ENCODE measurements at places on chromosomes 4 and X.

GRCh38 chr4:173763389-173763788 is 233.4 kb upstream of the HAND2 start:
- DNase-seq: no peak

- no peak for DNase-seq
These were observed 366.2 kb downstream of the FBXW7 start for GRCh38 chr4:152169683-152170082.

DNA sequence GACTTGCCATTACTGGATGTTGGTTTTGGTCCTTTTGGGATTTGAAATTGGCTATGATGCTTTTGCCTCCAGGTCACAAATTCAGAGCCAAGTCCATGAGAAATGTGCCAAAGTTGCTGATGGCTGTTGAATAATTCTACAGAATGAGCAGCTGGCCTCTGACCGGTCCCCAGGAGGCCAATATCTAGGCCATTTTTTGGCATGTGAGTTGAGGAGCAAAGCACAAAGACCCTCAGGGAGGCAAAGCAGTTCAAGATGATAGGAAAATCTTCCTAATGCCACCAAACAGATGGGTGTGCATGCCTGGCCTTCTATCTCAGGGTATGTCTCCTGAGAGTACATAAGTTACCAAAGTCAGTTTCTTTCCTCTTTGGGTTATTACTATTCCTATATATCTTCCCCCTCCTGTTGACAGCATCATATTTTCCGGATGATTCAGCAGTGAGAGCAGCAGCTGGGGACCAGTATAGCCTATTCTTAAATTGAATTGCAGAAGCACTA is 44.4 kb downstream of the SEL1L3 start:
- no peak for DNase-seq

DNA sequence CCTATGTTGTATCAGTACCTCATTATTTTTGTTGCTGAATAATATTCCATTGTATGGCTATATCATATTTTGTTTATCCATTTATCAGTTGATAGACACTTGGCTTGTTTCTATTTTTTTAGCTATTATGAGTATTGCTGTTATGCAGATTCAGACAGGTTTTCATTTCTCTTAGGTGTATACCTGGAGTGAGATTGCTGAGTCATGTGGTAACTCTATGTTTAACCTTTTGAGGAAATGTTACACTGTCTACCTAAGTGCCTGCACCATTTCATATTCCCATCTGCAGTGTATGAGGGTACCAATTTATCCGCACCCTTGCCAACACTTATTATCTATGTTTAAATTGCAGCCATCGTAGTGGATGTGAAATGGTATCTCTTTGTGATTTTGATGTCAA is 43.0 kb upstream of the SH3RF1 start:
- DNase-seq: no peak

DNA sequence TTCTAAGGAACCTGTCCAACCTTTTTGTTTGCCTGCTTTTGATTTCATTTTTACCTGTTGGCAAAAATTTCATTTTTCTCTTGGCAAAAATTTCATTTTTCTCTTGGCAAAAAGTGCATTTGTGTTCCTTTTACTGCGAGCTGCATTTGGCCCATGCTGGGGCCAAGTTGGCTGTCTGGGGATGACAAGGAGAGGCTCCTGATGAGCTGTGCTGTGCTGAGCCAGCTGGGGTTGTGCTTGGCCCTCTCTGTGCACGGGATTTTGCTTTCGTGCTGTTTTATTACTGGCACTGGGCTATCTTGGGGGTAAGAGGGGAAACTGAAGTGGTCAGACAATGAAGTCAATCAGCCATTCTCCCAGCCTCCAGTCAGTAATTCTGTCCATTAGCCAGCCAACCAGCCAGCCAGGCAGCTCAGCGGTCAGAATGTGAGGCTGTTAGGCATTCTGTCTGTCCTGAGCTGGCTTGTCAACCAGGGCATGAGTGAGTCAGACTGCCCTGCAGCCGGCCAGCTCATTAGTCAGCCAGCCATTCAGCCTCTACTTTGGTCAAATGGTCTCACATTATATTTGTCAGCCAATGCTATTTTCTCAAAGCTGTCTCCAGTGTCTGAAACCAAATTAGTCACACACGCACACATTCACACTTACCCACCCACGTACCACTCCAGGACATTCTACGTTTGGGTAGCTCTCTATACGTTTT is 56.9 kb upstream of the PRPS1 start:
- no peak for DNase-seq

- DNase-seq: no peak
These were observed 20.2 kb downstream of the CNGA2 start for GRCh38 chrX:151754641-151755215.

GRCh38 chr4:140336730-140337129 is 36.7 kb upstream of the SCOC start:
- no peak for DNase-seq

DNA sequence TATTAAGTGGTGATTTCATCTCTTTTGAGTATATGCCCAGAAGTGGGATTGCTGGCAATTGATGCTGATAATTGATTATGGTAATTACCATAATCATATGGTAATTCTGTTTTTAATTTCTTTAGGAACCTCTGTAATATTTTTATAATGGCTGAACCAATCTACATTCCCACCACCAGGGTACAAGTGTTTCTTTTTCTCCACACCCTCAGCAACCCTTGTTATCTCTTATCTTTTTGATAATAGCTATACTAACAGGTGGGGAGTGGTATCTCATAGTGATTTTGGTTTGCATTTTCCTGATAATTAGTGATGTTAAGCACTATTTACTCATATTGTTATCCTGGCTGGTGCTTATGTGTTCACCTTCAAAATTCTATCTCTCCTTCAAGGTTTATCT is 212.6 kb downstream of the FMR1NB start:
- no peak for DNase-seq

- DNase-seq: no peak
These were observed 577.9 kb downstream of the PPARGC1A start for GRCh38 chr4:23311983-23312382.

DNA sequence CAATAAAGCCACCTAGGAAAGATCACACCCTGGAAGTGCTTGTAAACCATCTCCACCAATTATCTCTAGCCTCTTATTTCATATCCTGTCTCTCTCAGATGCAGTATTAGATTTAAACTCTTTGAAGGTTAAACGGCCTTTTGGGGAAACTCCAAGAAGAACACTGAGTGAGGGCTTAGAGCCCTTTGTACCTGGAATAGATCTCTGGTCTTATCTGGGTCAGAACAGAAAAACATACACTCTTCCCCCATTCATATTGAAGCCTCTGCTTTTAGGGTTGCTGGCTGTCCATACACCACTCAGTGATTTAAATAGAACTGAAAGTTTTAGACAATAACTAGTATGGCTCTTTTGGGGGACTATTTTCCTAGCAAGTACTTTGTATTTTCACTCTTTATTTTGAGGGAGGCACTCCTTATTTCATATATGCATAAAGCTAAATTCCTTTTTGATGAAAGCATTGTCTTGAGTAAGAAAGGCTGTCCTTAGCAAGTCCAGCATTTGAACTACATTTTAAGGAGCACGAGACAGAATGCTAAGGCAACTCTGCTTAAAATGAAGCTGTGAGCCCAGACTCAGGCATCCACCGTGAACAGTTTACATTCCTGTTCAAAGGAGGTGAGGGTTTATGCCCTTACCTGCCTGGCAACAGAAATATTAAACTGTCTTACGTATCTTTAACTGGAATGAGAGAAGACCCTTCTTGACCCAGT is 17.4 kb downstream of the YY2 start:
- no peak for DNase-seq

GRCh38 chr4:38106311-38106710 is 146.1 kb downstream of the PTTG2 start:
- DNase-seq: no peak

DNA sequence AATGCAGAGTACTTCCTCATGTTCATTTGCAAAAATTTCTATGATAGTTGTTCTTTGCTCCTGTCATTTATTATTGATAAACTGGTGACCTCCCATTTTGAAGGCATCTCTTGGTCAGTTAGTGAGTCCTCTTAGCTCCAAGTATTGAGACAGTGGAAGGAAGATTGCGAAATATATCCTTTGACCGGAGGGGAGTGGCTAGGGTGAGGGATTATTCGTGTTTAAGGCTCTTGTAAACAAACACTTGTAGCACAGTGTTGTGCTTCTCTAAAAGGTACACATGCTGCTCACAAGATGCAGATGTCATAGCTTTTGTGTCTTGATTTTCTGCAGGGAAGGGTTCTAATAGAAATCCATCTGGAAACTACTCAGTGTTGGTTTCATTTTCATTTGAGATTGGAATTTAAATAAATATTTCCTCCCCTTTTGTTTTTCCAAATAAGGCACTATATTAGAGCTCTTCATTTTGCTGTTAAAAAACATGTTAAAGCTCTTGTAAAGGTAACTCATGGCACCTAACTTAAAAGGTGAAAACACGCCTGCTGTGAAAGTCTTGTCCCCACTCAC is 21.8 kb downstream of the TXLNG start:
- no peak for DNase-seq

GRCh38 chr4:173235050-173235449 is 66.4 kb downstream of the GALNT7 start:
- DNase-seq: no peak

GRCh38 chr4:144711700-144712456 is 65.9 kb downstream of the HHIP start:
- DNase-seq: no peak

DNA sequence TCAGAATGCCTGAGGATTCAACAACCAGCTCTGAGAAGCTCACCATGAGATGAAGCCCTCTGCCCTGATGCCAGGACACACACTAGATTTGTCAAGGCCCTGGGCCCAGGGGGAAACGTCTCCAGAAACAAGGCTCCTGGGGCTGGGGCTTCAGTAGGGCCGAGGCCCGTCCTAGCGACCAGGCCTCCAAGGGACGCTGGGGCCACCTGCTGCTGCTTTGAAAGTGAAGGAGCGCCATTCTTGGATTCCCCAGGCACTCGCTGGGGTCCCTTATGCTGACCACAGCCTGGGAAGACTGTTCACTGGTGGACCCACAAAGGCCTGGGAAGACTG is 23.9 kb downstream of the PDE6B start:
- DNase-seq: no peak

GRCh38 chr4:174553828-174554227 is 31.5 kb upstream of the HPGD start:
- DNase-seq: no peak

DNA sequence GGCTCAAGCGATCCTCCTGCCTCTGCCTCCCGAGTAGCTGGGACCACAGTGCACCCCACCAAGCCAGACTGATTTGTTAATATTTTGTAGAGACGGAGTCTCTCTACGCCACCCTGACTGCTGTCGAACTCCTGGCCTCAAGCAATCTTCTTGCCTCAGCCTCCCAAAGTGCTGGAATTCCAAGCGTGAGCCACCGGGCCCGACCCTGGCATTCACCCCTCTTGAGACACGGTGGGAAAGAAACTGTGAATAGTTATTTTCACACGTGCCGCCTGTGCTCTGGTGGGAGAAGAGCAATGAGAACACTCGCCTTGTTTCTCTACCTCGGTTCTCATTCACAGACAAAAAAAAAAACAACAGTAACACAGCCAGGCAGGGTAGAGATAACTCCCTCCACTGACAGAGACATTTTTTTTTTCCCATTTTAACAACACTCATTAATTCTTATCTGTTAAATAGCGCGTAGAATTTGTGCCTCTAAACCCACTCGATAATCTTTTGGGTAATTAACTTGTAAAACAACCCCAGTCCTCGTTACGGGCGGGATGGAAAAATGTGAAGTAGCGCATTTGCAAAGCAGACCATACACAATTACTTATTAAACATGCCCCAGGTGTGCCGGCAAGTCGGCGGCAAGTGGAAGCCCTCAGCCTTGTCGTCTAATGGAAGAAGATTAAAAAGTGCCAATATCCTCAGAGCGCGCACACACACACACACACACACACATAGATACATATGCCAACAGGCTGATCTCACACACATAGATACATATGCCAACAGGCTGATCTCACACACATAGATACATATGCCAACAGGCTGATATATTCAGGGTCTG is 103.3 kb downstream of the DHRSX start:
- no peak for DNase-seq

DNA sequence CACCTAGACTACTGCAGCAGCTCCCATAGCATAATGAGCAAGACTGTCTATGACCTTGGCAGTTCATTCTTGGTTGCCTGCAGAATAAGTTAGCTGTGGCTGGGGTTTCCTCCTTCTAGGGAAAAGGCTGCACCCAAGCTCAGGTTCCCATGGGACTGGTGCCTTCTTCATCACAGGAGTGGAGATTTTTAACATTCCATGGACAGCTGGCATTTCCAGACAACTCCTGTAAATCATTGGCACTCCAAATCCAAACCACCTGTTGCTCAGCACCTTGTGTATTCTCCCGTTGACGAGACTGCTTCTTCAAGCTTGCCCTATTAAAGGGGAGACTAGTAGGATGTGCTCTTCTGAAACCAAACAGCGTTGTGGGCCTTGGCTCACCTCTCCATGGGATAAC is 7.8 kb upstream of the NUP54 start:
- DNase-seq: no peak

DNA sequence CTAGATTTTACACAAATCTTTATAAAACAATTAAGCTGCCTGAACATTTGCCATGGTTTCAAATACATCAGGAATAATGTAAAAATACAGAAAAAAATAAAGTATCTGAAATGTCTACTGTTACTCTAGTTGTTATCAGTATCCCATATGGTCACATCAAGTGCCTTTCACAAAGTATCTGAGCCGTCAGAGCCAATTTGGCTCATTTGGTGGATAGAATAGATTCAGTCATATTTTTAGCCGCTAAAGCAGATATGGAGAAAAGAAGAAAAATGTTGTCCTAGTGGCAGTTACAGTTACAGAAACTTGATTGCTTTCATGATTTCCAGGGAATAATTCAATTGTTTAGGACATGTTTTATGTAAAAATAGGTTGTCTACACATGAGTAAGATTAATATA is 641.1 kb downstream of the RAPGEF2 start:
- no peak for DNase-seq

DNA sequence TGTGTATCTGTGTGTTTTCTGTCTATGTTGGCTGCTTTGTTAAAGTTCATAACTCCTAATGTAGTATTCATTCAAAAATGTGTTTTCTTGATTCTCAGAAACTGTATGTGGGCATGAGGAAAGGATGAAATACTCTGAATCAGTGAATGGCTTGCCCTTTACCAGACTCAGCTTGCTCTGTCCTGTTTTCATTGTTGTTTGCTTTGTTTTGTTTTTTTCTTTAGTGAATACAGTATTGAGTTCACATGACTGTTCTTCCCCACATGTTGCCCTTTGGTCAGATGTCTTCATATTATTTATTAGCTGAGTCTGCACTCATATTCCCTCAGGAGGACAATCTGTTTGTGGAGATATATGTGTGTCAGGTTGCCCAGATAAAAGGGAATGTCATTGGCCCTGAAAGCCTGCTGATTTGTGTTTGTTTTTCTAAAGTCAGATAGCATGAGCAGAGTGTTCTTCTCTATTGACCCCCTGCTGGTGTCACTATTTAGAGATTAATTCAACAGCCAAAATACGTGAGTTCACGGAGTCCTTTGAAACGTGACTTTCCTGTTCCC is 1184.4 kb downstream of the RPA4 start:
- DNase-seq: no peak
